ENCODE measurements at places on chromosomes 6 and 20.

- peak; percentile 22 for DNase-seq
These were observed 59.3 kb upstream of the STMND1 start for GRCh38 chr6:17042422-17043147.

DNA sequence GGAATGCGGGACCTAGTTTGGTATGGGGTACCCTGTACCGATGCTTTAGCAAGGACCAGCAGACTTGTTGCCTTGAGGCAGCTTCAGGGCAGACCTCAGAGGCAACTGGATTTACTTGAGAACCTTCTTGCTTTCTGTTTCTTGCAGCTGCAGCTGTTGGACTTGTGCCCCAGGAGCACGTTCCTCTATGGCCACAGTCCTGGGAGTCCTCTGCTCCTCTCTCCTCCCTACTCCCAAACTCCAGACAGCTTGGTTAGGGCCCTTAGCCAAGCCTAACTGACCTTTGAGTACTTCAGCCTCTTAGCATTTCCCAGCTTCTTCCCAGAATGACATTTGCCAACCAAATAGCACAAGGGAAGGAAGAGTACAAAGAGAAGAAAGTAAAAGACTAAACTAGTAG lies 34.7 kb downstream of the GHRH start:
- DNase-seq = no peak

DNA sequence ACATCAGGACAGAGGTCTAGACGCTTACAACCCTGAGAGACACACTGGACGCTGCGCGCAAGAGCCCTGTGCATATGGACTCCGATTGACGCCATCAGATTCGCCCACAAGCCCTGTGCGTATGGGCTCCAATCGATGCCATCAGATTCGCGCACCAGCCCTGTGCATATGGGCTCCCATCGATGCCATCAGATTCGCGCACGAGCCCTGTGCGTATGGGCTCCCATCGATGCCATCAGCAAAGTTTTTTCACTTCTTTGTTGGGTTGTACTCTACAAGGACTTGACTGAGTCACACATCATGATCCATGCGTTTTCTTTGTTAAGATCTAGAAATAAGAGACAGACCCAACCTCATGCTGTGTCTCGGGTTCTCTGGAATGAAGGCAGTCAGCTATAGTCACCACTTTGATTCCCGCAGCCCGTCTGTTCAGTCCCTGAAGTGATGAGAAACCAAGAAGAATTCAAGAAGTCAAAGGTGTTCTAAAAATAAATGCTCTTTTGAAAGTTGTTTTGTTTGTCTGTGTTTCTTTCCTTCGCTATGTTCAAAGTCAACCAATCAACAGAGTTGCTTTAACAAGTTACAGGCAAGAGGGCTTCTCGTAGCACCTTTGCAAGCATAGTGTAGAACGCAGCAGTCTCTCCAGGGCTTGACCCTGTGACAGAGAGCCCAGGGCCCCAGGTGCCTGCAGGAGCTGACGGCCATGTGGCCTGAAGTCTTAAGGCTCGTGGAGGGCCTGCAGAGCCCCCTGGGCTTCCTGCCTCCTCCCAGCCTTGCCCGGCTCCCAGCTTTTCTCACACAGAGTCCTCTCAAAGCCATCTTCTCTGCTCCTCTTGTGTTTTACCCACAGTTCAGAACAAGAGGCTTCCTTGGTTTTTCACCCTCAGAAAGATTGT lies 7.9 kb downstream of the RPS6KA2 start:
- no peak for DNase-seq

DNA sequence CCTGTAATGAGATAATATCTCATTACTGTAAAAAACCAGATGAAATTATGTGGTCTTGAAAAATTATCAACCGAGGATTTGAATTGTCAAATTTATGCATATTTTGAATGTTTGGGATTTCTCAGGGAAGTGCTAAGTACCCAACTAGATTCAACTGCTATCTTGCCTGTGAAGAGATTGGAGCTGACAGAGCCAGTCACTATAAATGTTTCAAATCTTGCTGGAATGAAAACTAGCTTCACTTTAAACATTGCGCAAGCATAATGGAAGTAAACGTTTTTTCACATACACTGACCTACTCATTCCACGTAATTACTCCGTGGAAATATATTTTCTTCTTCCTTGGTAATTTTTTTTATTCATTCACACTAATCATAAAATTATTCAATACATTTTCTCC lies 46.7 kb downstream of the TMEM170B start:
- DNase-seq = no peak

DNA sequence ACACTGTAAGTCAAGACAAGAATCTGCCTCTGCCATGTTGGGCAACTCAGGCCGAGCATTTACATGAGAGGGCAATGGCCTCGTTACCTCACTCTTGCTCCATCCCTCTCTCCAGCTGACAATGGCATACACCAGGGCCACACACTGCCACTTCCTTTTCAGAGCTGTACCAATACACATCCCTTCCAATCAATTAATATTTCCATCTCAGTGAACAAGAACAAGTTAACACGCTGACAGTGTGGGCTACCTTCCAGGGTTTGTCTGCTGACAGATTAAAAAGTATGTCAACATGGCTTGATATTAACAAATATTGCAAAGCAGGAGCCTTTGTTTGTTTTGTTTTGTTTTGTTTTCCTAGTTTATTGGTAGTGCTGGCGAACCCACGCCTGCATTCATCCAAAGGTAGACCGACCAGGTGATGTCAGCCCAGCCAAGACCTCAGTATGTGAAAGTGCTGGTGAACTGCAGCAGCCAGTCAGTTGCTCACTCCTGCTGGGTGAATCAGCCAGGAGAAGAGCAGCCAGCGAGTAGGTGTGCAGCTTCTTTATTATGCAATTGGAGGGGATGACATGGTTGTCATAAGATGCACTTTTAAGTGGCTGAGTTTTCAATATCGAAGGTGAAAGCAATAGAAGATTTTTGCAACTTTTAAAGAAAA lies 487.3 kb upstream of the JARID2 start:
- DNase-seq = no peak

- DNase-seq = no peak
These were observed at the start of gene SPO11 for GRCh38 chr20:57329608-57330221. Gene SPO11 (plus strand): TSS chr20:57329803. CDS start chr20:57329868, 65 bp downstream.

- DNase-seq = no peak
These were observed 22.3 kb upstream of the IER3 start for GRCh38 chr6:30766461-30767157.

- no peak for DNase-seq
These were observed 39.9 kb upstream of the TFB1M start for GRCh38 chr6:155354167-155354566.

GRCh38 chr6:165236326-165236725 lies 73.1 kb downstream of the C6orf118 start:
- no peak for DNase-seq

- DNase-seq = no peak
These were observed 302.0 kb upstream of the PLCB4 start for GRCh38 chr20:8766868-8767390.

DNA sequence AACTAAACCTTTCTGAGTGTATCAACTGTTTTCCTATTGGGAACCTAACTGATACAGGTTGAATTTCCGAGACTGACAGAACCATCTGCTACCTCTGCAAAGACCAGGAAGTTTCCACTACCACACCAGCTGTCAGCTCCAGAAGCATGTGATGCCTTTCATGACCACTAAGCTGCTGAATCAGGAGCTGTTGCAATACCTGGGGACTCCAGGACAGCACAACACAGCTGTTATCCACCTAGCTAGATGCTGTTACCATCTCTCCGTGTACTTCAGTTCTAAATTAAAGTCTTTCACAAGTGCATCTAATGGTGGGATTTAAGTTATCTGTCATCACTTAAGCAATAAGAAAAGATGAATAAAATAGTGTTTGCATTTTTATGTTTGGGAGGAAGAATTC lies 158.2 kb upstream of the IMPG1 start:
- no peak for DNase-seq

DNA sequence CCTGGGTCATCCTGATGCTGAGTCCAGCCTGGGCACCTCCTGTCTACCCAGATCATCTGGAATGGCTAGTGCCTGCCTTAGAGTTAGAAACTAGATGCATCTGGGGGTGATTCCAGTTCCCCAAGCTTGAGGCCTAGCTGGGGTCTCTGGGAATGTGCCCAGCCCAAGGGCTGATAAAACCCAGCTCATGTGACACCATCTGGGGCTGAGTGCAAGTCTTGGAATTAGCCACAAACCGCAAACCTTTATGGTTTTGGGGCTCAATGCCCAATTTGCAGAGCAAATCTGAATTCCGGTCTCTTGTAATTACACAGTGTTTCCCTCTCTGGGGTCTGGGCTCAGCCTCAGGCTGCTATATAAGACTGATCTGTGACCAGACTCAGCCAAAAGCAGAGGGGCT lies at the start of gene BPIFB4:
Gene BPIFB4 (plus strand): TSS at position 385 of the 400 bp plus-strand sequence. CDS start 1,884 bp downstream, outside the sequence.
- DNase-seq = no peak

DNA sequence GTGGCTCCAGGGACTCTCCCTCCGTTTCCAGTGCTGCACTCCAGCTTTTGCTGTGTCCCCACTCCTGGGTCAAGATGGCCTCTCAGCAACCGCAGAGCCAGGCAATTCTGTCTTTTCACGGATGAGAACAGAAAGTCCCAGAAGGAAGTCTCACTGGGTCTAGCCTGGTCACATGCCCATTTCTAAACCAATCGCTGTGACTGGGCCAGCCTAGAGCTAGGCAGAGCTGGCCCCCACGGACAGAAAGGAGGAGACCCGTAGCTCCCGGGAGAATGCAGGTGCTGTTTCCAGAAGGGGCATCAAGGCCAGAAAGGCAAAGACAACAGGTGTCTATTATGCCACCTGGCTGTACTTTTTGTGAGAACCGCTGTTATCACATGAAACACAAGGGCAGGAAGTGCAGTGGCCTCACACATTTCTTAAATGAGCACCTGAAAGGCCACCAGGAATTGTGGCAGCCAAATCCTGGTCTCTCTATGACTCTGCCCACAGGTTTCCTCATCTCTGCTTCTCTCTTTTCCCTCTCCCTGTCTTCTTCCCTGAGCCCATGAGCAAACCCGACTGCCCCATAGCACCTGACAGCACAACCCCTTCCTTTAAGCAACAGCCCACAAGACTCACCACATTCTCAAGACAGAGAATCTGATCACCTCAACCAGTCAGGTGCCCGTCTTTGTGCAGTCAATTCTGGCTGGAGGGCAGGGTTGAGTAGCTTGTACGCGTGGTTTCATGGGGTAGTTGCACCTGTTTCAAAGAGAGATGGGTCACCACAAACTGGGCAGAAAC lies 37.1 kb upstream of the B4GALT5 start:
- DNase-seq = no peak

DNA sequence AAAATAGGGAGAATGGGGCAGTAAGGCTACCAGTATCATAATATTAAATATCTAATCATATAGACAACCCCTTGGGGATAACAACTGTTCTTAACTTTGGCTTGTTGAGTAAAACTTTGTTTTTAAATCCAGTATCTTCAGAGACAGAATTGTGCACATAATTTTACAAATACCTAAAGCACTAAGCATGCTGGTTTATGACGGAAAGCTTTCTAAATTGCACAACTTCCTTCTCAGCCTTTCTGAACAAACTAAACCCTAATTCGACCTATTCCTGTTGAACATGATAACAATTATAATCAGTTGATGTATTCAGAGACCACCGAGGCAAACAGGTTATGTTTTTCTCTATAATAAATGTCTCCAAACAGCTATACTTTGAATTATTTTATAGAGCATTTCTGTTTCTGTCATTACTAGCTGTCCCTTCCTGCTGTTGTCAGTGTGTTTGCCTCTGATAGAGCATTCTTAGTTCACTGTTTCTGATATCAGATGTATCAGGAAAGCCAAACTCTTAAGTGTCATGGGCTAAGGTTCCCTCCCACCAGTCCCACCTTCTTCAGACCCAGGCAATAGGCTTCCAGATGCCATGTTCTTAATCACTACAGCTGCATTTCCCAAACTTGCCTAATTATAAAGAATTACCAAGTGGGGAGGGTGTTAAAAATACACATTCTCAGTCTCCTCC lies 8.7 kb downstream of the ZHX3 start:
- DNase-seq = no peak

- DNase-seq = no peak
These were observed 37.5 kb upstream of the ENTPD6 start for GRCh38 chr20:25158043-25158442.

DNA sequence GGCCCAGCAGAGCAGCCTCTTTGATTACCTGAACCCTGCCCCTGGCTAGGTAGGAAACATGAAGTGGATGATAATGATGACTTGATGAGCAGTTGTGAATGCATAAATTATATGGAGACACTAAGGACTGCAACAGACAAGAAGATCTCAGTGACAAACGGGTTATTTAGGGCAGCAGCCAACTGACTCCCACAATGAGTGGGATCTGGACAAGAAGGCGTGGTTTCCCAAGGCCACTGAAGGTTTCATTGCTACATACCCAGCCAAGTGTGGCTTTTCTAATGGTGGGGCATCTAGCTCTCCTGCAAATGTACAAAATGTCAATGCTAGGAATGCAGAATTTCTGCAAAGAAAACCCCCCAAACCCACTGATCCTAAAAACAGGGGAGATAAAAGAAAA lies 29.4 kb downstream of the RING1 start:
- no peak for DNase-seq

DNA sequence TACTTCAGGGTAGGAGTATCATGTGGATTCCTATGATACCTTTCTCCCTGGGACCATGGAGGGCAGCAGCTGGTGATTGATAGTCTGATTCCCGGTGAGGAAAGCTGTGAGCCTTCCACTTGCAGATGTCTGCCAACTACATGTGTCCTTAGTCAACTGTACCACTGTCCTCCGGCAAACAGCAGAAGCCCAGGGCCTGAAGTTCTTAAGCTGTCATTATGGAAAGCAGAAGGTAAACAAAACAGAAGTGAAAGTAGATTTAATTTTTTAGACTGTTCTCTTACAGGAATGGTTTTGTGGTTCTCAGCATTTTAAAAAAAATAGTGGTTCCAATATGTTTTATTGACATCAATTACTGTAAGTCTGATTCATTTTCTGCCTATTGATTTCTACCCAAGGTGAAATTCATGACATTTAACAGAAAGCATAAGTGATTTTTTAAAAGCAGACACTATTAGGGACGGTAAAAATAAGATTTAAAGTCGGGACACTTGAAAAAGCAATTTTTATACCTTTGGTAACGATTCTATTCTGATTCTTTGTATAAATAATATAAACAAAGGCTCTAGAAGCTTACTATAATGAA lies 36.6 kb downstream of the PTPN1 start:
- DNase-seq = no peak

DNA sequence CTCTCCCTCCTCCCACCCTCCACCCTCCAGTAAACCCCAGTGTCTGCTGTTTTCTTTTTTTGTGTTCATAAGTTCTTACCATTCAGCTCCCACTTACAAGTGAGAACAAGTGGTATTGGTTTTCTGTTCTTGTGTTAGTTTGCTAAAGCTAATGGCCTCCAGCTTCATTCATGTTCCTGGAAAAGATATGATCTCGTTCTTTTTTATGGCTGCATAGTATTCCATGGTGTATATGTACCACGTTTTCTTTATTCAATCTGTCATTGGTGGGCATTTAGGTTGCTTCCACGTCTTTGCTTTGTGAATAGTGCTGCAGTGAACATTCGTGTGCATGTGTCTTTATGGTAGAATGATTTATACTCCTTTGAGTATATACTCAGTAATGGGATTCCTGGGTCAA lies 42.7 kb upstream of the KCNG1 start:
- DNase-seq = no peak

DNA sequence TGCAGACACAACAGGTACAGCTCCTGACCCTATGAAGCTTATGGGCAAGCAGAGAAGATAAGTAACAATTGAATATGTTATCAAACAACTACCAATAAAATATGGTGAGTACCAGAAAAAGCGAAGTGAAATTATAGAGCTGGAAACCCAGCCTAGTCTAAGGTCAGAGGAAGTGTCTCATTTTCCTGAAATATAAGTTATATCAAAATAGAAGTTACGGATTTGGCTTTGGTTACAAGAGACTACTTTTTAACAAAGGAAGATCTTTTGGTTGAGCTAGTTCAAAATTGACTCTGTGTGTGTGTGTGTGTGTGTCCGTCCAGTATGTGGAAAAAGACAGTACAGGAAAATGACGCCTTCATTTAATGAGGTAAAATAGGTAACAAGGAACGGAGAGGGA lies 8.9 kb downstream of the STX11 start:
- DNase-seq = no peak
